ENCODE measurements at places on chromosomes 11 and 22.

DNA sequence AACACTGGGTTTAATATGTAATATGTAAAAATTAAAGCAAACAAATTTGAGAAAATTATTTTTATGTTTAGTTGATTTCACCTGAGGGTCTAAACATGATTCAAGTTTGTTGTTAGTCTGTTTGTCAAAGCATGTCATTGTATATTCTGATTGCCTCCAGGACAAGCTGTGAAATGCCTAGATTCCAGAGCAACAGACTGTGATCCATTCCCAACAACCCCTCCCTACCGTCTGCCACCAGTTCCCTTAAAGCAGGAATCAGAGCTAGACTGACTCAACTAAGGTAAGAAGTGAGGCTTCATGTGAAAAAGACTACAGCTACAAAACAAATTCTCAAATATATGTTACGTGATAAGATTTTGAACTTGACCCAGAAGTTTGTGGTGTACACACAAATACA is 304.2 kb downstream of the RAB38 start:
- no peak for DNase-seq

- DNase-seq: no peak
These were observed 35.8 kb downstream of the SC5D start for GRCh38 chr11:121328176-121328966.

GRCh38 chr11:46917762-46918082 is 628 bp downstream of the LRP4 start:
- DNase-seq: no peak

DNA sequence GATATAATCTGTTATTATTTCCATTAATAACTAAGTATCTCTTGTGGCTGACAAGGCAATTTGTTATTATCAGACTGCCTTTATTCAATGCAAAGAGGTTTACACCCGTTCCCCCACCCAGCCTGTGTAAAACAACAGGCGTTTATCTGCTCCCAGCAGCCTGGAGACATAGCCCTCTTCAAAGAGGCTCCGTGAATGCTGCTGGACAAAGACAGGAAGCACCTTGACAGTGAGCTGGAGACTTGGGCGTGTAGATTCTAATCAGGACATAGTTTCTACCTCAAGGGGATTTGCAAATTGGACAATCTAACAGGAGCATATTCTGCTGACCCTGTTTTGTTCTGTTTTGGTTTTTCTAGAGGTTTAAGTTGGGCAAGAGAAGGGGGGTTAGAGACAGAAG is 733.0 kb upstream of the KIRREL3 start:
- no peak for DNase-seq

- peak; percentile 97 for DNase-seq
These were observed 35.3 kb downstream of the IL18 start for GRCh38 chr11:112128483-112129121.

DNA sequence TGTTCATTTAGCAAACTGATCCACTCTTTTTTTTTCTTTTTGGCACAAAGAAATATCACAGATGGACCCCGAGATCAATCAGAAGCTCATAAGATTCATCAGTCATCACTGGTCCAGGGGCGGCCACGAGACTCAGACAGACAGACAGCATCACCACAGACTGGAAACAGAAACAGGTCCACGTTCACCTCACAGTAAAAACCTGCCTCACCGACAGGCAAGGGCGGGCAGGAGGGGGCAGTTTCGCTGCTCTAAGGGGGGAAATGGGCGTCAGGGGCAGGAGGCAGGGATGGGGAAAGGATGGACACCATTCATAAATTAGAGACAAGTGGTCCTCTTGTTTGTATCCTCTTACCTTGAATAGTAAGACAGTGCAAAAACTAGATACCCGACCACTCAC is 16.5 kb downstream of the CHST1 start:
- no peak for DNase-seq

- no peak for DNase-seq
These were observed 95.0 kb downstream of the CADM1 start for GRCh38 chr11:115409116-115409670.

DNA sequence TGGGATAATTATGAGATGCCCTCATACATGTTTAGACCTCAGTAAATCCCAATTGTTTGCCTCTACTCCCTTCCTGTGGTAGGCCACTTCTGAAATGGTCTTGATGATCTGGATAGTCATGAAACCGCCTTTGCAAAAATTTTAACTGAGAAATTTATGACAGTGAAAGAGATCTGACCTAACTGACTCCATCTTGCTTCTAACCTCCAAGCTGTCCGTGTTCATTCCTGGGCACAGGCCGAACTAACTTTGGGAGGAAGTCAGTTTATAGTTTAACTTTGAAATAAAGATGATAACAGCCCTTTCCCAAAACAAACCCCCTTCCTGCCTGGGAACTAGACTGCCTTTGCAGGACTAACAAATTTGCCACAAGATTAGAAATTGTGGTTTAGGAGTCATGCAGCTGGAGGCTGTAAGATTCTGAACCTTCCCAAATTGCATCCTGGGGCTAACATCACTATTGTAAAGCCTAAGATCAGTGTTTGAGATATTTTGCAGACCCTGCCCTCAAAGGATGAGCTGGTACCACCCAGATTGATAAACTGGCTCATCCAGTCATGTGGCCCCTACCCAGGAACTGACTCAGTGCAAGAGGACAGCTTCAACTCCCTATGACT is 19.9 kb upstream of the CTR9 start:
- DNase-seq: no peak

DNA sequence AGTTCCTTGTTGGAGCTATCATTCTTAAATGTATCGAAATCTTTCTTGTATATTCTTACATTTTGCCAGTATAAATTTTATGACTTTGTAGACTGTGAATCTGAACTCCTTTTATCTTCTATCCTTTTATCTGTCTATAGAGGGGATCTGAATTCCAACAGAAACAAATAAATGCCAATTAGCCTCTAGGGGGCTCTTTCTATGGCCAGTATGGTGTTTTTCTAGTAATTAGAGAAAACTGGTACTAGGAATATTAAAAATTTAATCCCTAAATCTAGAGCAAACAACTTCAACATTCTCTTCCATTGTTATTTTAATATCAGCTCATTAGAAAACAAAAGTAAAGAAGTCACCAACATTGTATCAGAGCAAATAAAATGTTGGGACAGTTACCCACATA is 21.5 kb upstream of the CAT start:
- DNase-seq: no peak

- DNase-seq: no peak
These were observed 30.1 kb upstream of the PAMR1 start for GRCh38 chr11:35555488-35555887.

DNA sequence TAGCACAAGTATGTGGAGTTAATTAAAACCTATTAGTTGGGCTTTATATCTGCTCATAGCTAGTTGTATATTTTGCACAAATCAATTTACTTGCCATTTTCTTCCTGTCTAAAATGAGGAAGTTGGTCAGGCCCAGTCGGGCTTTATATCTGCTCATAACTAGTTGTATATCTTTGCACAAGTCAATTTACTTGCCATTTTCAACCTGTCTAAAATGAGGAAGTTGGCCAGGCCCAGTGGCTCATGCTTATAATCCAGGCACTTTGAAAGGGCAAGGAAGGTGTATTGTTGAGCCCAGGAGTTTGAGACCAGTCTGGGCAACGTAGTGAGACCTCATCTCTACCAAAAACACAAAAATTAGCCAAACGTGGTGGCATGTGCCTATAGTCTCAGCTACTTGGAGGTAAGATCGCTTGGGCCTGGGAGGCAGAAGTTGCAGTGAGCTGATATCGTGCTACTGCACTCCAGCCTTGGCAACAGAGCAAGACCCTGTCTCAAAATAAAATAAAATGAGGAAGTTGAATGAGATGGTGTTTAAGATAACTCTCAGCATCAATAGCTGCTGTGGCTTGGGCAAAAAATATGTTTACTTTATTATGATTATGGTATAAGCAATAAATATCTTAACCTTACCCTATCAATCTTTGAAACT is 1558.6 kb upstream of the RAG2 start:
- DNase-seq: no peak

DNA sequence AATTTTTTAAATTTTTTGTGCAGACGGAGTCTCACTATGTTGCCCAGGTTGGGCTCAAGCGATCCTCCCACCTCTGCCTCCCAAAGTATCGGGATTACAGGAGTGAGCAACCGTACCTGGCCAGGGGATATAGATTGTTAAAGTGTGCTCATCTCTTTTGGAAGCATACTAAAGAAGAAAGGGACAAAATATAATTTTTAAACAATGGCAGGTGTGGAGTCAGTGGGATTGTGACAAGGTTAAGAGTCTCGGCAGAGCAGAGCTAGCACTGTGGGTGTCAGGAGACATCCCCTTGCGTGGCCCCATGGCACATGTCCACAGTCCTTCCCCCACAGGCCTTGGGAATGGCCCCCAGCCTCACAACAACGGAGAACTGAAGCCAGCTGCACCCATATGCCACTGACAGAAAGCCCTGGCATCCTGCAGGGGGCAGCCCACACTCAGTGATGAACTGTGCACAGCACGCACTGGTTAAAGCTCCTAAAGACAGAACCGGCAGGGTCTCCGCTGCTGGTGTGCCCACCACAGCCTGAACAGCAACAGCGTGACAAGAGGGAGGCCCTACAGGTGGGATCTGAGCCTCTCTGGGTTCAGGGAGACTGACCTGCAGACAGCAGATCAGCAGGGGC is 29.9 kb downstream of the SERPIND1 start:
- peak; percentile 35 for DNase-seq

GRCh38 chr11:37999171-37999570 is 1401.1 kb upstream of the RAG2 start:
- no peak for DNase-seq

DNA sequence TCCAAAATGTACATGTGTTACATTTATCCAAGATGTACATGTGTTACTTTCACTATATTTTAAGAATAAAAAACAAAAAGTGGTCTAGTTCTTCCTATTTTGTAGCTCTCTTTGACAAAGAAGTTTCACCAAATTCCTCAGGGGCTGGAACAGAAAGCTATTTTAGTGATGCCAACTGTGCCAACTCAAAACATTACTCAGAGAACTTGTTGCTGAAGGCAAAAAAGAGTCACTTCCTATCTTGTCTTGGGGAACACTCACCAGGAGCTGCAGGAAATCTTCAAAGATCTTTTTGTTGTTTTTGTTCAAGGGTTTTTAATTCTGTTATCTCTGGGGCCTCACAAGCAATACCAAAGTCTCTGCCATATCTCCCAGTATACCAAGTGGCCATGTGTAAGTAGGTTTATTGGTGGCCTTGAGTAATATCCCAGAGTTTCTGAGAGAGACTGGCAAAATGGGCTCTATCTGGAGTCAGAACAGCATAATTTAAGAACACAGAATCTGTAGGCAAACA is 13.6 kb upstream of the EED start:
- DNase-seq: peak; percentile 51
